ENCODE measurements at places on chromosomes 16 and 17.

GRCh38 chr16:57616876-57617275 is 11.6 kb upstream of the ADGRG1 start:
- DNase-seq = no peak

- DNase-seq = no peak
Observed at GRCh38 chr17:66966704-66967418, 2.4 kb downstream of the CACNG4 start.

- DNase-seq = no peak
Observed at GRCh38 chr17:2700030-2700490, 11.5 kb downstream of the CLUH start.

GRCh38 chr17:22461460-22462145 is 769.3 kb downstream of the KCNJ18 start:
- no peak for DNase-seq

DNA sequence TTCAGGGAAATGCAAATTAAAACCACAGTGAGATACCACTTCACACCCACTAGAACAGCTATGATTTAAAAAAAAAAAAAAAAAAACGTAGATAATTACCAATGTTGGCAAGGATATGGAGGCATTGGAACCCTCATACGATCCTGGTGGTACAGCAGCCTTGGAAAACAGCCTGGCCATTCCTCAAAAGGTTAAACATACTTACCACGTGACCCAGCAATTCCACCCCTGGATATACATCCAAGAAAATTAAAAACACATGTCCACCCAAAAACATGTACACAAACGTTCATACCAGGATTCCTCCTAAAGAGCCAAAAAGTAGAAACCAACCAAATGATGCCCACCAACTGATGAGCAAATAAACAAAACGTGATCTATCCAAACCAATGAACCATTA is 68.1 kb downstream of the GAS7 start:
- no peak for DNase-seq

- no peak for DNase-seq
Observed at GRCh38 chr17:48352630-48353029, 77.4 kb downstream of the SKAP1 start.

- no peak for DNase-seq
Observed at GRCh38 chr17:64095144-64095882, 34.6 kb downstream of the ERN1 start.

DNA sequence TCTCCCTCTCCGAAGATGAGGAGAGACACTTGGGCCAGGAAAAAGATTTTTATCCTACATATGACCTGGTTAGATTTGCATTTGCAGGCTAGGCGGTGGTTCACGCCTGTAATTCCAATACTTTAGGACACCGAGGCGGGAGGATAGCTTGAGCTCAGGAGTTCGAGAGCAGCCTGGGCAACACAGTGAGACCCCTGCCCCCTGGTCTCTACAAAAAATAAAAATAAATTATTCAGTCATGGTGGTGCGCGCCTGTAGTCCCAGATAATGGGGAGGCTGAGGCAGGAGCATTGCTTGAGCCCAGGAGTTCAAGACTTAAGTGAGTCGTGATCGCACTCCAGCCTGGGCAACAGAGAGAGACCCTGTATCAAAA is 7.9 kb upstream of the THAP11 start:
- DNase-seq = no peak

Measured in HEK293T (cell line).